ENCODE measurements at places on chromosomes 5 and 9. TPM values are rescaled to one million over a fixed set of nuclear protein-coding genes. Genes with fewer than 3 reads are reported as not detected.

Gene HTR4
- total RNA-seq: not detected

Gene LCN9
- not detected for total RNA-seq

Gene CMYA5
- total RNA-seq: 0.28 TPM

Gene NME5
- 2.0 TPM for total RNA-seq

Gene SIGMAR1
- total RNA-seq: 84.9 TPM

Gene DMRT3
- not detected for total RNA-seq

Gene PCDHGA2
- 3.5 TPM for total RNA-seq

Gene SIT1
- total RNA-seq: not detected

Gene PCDHGB4
- 27.3 TPM for total RNA-seq

Gene IL9
- total RNA-seq: not detected

Gene SLC25A2
- 0.30 TPM for total RNA-seq

Gene SH2D3C
- total RNA-seq: 0.18 TPM

Gene SPATA9
- 0.46 TPM for total RNA-seq

Gene ACOT12
- total RNA-seq: not detected

Gene SKP2
- 58.4 TPM for total RNA-seq

Gene TUSC1
- total RNA-seq: 10.4 TPM

All from smooth muscle cell of the umbilical artery (primary cell).